ENCODE measurements at places on chromosomes 16 and 17.
A peak's percentile ranks its signal among the peaks of the same experiment; 100 is the strongest.

- DNase-seq: peak; percentile 12
These were observed at the start of gene C1QL1 for GRCh38 chr17:44968225-44969143. C1QL1 (minus strand) TSS chr17:44968303; CDS start chr17:44968048, 255 bp downstream.

DNA sequence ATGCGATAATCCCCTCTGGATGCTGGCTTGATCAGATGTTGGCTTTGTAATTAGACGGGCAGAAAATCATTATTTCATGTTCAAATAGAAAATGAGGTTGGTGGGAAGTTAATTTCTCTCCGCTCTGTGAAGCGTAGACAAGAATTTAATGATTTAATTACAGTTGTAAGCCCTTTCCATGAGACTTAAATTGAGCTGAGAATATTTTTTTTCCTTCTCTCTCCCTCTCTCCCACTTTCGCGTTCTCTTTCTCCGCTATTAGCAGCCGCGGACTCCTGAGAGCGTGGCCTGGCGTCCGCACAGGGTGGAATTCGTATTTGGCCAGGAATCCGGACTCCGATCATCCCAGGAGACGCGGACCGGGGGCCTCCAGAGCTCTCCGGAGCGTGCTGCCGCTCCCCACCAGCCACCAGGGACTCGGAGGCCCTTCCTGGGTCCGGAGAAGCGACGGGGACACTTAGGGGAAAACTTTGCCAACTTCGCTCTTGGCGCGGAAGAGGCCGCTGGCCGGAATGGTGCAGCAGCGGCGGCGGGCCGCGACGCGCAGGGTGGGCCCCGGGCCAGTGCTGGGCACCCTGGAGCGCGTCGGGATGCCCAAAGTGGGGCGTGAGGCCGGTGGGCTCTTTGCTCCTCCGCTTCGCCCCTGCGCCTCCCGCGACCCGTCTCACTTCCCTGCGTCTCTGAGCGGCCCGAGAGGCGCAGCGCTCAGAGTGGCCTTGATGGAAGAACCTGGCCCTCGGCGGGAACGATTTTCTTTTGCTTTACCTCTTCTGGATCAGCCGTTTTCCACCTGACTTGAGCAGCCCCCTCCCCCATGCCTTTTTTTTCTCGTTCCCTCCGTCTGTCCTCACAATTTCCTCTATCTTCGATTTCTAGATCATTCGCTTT is 3.6 kb upstream of the IRX3 start:
- DNase-seq: no peak

- no peak for DNase-seq
These were observed 3.3 kb downstream of the TRPV2 start for GRCh38 chr17:16418685-16419068.

DNA sequence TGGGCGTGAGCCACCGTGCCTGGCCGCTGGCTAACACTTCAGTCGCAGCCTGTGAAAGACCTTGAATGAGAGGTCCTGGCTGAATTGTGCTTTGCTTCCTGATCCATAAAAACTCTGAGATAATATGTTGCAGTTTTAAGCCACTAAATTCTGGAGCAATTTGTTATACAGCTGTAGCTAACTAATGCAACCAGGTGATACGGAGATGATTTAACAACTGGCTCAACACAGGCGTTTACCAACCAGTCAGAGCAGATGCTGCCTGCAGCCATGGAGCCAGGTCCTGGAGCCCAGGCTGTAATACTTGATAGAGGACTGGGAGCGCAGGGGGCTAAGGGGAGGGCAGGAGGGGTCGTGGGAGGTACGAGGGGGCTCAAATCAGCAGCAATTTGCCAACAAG is 50.9 kb downstream of the PLXDC1 start:
- no peak for DNase-seq

DNA sequence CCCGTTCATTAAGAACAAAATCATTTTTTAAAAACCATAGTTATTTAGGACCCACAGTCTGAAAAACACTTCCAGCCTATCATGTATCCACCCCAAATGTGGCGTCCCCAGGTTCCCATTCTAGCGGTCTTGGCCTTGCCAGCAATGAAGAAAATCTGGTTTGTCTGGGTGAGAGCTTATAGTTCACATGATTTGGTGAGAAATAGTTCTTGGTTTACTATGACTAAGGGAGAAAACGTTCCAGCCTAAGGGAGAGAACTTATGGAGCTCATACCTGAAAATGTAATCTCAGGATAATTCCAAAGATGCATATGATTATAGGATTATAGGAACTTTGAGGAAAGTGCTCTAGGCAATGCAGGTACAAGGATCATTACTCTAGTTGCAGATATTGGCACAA is 4.8 kb downstream of the MARVELD3 start:
- DNase-seq: no peak

GRCh38 chr17:80116276-80116920 is 15.0 kb downstream of the GAA start:
- DNase-seq: no peak

- DNase-seq: no peak
These were observed 9.5 kb upstream of the AMZ2 start for GRCh38 chr17:68238164-68238870.

GRCh38 chr16:84062734-84063640 is 20.4 kb upstream of the SLC38A8 start:
- no peak for DNase-seq

DNA sequence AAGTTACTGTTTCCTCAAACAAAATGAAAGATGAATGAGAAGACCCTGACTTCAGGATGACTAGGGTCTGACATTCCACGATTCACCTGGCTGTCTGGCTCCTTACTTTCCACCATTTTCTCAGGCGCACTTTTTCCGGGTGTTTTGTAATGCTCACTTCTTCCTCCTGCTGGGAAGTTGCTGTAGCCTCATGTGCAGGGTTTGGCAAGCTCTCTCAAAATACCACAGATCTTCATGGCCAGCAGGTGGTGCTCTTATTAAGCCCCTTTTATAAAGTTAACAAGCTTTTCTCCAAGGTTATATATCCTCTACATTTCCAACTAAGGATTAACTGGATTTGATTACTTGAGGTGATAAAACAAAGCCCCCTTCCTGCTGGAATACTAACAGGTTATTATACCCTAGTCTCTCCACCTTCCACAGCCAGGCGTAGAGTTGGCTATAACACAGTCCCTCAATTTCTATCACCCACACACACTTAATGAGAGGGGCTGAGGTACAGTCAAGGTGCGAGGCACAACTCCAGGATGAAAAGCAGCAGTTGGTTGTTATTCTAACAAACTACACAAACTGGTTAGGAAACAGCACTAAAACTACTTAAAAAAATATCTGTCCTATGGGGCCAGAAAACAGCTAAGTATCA is 45.4 kb downstream of the STH start:
- DNase-seq: no peak

GRCh38 chr16:1309888-1310831 is 724 bp downstream of the UBE2I start:
- no peak for DNase-seq

- DNase-seq: no peak
These were observed 22.5 kb downstream of the BANP start for GRCh38 chr16:87973717-87974116.

- DNase-seq: no peak
These were observed 44.8 kb downstream of the BEAN1 start for GRCh38 chr16:66471716-66472393.

GRCh38 chr16:65116818-65117430 is 4.9 kb downstream of the CDH11 start:
- DNase-seq: no peak

DNA sequence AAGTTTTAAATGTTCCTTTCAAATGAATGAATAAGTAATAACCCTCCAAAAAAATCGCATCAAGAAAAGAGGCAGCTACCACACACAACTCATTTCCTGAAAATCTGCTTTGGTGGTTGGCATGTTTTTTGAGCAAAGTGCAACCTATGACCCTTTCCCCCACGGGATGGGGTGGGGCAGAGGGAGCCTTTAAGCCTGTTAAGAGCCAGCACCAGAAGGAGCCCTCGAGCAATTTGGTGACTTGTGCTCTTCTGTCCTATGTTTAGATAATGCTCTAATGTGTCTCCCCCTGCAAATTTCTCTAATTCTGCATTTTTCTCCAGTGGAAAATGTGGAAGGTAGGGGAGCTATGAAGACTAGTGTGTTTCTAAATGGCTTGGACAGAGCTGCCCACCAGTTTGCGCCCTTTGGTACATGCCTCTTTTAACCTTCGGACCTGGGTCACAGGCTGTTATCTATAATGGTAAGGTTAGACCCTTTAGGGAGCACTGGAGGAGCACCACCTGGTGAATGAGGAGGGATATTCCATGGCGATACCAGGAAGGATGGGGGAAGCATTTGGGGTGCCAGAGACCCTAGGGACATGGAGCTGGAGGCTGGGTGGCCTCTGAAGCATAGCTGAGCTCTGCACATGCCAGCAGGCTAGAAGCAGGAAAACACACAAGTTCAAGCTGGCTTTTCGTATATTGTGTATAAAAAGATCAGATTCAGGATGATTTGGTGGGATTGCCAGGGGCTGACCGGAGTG is 1.6 kb downstream of the PYCARD start:
- no peak for DNase-seq

DNA sequence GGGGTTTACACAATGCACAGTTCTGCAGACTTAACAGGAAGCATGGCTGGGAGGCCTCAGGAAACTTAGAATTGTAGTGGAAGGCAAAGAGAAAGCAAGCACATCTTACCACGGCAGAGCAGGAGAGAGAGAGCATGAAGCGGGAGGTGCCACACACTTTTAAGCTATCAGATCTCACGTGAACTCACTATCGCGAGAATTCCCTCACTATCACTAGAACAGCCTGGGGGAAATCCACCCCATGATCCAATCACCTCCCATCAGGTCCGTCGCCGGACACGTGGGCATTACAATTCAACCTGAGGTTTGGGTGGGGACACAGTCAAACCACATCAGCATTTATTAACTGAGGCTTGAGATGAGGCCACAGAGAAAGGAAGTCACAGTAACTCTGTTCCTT is 326.7 kb downstream of the C16orf95 start:
- DNase-seq: no peak

- DNase-seq: no peak
These were observed 6.4 kb upstream of the SPACA3 start for GRCh38 chr17:32985050-32985756.

DNA sequence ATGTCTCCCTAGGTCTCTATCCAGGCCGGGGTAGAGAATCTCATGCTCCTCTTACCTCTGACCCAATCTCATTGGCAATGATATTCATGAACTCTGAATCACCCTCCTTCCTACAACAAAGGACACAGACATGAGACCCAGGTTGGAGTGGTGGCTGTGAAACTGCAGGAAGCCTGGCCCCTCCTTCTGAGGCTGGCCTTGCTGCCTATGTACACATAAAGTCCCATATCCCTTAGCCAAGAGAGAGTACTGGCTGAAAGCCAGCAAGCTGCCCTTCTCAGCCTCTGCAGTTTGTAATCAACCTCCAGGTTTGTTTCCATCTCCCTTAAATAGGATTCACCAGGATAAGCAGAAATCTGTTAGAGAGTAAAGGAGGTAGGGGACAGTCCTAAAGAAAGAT is 10.6 kb downstream of the AARSD1 start:
- DNase-seq: no peak

DNA sequence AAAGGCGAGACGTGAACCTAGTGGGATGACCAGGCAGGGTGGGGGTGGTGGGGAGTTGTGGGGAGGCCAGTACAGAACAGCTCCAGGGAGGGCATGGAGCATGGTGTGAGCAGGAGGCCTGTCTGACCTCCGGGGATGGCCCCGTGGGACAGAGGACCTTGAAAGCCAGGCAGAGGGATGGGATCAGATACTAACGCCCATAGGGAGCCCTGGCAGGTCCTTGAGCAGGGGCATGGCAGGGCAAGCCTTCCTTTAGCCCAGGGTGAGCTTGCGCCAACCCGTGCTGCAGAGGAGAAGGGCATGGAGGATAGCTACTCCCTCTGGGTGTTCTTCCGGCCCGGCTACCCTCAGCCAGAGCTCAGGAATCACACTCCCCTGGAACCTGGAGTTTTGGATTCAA is 35.3 kb downstream of the TMEM235 start:
- DNase-seq: no peak

- no peak for DNase-seq
These were observed 12.8 kb upstream of the CCL8 start for GRCh38 chr17:34306466-34306865.
